ENCODE measurements at places on chromosomes 12 and 14.

DNA sequence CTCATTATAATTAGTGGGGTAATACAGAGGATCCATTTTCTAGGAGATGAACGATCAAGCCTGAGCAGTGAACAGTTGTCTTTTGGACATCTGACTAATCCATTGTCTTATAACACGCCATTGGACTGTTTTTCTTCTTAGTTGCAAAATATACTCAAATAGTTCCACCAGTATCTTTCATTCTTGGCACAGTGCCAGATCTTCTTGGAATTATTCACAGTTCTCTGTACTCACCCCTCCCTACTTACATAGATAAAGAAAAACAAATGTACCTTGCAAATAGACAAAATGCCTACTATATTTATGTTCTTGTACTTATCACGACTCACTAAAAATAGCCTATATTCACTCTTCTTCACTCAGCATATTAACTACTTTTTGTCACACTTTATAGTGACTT, 3.8 kb downstream of the CBLN3 start:
- DNase-seq, result no peak

GRCh38 chr12:90172524-90172923, 463.9 kb upstream of the ATP2B1 start:
- no peak for DNase-seq

DNA sequence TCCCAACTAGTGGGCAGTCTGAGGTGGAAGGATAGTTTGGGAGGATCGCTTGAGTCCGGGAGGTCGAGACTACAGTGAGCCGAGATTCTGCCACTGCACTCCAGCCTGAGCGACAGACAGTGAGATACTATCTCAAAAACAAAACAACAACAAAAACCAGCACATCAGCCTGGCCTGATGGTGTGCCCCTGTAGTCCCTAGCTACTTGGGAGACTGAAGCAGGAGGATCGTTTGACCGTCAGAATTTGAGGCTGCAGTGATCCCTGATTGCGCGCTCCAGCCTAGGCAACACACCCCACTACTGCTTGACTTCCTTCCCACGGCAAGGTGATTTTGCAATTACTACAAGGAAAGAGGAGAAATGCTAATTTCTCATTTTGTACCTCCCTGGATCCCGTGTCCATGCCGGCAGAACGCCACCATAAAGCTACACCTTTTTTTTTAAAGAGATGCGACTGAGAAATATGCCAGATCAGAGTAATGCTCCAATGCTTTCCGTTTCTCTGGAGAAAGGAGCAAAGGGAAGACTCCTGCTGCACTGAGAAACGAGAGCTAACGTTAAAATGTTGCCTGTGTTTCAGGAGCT, 672 bp upstream of the SCFD1 start:
- DNase-seq, result no peak

DNA sequence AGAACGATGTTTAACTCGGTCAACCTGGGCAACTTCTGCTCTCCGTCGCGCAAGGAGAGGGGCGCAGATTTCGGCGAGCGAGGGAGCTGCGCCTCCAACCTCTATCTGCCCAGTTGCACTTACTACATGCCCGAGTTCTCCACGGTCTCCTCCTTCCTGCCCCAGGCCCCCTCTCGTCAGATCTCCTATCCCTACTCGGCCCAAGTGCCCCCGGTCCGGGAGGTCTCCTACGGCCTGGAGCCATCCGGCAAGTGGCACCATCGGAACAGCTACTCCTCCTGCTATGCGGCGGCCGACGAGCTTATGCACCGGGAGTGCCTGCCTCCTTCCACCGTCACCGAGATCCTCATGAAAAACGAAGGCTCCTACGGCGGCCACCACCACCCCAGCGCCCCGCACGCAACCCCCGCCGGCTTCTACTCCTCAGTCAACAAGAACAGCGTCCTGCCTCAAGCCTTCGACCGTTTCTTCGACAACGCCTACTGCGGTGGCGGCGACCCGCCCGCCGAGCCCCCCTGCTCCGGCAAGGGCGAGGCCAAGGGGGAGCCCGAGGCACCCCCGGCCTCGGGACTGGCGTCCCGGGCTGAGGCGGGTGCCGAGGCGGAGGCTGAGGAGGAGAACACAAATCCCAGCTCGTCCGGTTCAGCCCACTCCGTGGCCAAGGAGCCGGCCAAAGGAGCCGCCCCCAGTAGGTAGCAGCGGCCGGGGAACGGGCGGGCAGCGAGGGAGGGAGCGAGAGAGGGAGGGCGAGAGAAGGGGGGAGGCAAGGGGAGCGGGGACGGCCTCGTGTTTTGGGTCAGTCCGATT, 513 bp downstream of the HOXC11 start:
- DNase-seq, result no peak

GRCh38 chr14:53539489-53540126, 386.5 kb upstream of the DDHD1 start:
- DNase-seq, result peak; percentile 34

- DNase-seq, result no peak
Measured at GRCh38 chr14:102914474-102915291, 7.8 kb upstream of the AMN start.

- DNase-seq, result no peak
Measured at GRCh38 chr12:8742501-8742900, 44.7 kb downstream of the RIMKLB start.

DNA sequence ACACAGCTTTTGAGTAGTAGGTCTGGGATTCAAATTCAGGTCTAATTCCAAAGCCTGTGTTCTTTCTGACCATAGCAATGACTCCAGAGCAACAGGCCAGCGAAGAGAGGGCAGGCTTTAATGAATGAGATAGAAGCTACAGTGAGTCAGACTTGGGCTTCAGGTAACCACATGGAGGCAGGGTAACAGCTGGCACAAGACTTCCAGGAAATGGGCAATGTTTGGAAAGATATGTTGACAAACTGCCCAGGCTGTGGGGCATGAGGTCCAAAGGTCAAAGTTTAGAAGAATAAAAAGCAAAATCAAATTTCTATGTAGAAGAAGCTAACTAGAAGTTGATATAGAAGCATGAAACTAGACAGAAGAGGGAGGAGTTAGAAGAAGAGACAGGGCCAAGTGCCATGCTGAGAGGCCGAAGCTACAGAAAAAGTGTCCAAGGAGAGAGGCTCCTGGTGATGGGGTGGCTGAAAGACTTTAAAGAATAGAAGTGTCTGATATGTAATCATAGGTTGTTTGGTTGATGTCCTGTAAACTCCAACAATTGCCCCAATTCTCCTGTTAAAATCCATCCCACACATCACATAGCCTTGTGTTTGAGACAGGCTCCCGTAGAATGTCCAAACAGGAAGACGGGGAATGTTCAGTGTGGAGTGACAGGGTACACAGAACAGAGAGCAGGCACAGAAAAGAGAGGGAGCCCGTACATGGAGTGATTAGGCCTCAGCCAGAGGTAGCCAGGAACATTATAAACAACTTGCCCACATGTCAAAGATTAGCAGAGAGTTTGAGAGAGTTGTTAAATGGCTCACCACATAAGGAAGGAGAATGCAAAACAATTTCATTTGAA, 384.7 kb downstream of the CCDC91 start:
- DNase-seq, result no peak

DNA sequence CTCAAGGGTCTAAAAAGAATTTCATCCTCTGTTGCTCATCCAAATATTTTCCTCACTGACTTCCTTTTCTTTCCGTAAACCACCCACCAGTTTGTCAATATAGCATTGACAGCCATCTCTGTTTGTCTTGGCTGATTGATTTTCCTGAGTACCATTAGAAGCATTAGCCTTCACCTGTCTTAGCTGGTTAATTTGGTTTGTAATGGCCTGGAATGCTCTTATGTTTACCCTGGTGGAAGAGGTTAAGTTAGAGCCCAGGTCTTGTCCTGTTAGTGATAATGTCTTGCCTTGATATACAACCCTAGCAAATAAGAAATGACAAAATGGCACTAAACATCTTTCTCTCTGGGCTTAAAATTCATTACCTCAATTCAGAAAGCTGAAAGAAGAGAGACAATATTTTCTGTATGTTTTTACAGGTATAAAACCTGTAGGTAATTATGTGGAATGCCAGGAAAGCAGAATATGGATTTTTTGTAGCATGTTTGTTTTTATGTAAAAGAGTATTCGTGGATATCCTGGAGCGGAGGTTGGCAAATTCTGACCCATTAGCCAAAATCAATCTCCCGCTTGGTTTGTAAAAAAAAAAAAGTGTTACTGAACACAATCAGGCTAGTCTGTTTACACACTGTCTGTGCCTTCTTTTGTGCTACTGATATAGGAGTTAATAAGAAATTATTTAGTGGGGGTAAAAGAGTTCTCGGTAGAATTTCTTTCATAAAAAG, 224.4 kb upstream of the DAAM1 start:
- no peak for DNase-seq

GRCh38 chr14:63616015-63616414, 25.7 kb downstream of the WDR89 start:
- no peak for DNase-seq

DNA sequence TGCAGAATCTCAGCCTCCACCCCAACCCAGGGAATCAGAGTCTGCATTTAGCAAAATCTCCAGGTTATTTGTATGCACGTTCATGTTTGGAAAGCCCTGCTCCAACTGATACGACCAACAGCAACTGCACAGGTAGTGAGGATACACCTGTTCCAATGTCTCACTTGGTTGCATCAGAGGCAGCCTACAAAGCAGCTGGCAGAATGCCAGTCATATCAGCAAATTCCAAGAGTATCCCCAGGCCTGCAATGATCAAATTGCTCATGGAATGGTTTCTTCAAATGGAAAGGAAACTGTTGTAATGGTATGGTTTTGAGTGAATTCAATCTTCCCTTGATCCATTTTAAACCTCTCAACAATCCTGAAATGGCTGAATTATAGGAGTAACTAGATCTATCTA, 75.4 kb downstream of the GRIP1 start:
- no peak for DNase-seq

DNA sequence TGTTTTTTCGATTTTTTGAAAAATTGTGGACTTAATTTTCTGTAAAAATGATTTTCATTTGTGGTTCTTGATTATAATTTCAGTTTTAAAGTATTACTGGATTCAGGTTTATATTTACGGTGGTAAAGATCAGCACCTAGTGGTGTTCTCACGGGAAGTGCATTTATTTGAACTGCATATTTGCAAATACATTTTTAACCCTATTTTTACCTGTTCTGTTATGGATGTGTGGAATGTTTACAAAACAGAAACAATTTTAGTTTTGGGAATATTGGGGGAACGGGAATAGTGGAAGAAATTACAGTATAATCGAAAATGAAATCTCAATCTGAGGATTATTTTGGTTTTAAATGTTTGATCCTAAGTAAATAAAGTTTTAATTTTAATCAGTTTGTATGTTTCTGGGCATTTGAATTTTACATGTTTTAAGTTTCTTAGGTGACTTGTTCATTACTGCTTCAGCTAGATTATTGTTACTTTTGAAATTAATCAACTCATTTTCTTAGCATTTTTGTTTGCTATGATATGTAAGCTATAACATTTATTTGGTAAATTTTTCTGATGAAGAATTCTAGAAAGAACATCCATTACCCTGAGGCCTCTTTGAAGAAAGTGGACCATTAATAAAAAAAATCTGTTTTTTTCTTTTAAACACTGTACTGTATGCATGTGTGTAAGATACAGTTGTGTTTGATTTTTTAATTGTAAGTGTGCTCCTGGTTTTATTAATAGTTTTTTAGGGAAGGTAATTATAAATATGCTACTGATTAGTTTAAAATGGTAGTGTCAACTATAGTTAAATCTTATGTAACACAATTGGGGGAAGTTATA, 942 bp downstream of the ATF7IP start:
- DNase-seq, result no peak

DNA sequence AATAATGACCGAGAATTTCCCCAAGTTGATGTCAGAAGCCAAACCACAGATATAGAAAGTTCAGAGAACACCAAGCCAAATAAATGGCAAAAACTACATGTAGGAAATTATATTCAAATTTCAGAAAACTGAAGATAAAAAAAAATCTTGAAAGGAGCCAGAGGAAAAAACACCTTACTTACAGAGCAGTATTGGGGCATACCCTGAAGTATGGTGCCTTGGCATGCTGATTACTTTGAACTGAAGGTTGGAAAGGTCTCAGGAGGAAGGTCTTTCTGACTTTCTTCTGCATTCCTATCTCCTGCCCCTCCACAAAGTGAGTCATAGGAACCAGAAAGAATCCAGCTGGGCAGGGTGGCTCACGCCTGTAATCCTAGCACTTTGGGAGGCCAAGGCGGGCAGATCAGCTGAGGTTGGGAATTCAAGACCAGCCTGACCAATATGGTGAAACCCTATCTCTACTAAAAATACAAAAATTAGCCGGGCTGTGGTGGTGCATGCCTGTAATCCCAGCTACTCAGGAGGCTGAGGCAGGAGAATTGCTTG, 8.8 kb upstream of the FGF6 start:
- DNase-seq, result no peak

GRCh38 chr12:5022465-5023061, 21.1 kb upstream of the KCNA5 start:
- no peak for DNase-seq

GRCh38 chr12:72540811-72541210, 268.6 kb downstream of the TRHDE start:
- DNase-seq, result no peak

Measured in C1 segment of cervical spinal cord (tissue), 14 donors.